Tongue (tissue), 3 donors: ENCODE measurements at places on chromosomes 16 and 17.

DNA sequence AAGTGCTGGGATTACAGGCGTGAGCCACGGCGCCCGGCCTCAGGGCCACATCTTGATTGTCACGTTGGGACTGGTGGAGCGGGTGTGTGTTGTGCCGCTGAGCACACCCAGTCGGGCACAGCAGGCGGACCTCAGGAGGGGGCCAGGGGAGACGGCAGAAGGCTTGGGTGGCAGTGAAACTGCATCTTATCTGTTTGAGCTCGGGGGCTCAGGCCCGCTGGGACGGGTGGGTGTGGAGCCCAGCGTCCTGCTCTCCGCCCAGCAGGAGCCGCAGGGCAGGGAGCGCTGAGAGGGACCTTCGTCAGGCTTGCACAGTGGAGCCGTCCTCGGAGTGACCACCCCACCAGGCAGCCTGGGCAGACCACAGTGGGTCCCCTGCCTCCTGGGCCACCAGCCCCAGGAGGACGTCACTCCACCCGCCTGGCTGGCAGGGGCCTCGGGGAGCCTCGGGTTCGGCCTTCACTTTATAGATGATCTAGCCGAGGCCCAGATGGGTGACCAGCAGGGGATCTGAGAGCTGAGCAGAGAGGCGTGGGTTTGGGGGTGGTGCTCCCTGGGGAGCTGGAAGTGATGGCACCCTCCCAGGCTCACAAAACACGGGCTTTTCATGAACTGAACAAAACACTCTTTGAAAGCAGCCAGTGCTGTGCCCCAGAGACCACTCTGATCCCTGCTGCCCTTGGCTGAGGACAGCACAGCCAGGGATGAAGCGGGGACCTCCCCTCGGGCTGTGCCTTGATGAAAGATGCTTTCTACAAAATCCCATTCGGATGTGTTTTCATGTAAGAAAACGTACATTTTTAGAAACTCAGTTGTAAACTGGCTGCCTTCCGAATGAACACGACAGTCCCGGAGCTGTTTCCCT lies 181.1 kb downstream of the SEC14L1 start:
- no peak for DNase-seq

GRCh38 chr16:254461-254860 lies 19.8 kb downstream of the FAM234A start:
- no peak for DNase-seq

DNA sequence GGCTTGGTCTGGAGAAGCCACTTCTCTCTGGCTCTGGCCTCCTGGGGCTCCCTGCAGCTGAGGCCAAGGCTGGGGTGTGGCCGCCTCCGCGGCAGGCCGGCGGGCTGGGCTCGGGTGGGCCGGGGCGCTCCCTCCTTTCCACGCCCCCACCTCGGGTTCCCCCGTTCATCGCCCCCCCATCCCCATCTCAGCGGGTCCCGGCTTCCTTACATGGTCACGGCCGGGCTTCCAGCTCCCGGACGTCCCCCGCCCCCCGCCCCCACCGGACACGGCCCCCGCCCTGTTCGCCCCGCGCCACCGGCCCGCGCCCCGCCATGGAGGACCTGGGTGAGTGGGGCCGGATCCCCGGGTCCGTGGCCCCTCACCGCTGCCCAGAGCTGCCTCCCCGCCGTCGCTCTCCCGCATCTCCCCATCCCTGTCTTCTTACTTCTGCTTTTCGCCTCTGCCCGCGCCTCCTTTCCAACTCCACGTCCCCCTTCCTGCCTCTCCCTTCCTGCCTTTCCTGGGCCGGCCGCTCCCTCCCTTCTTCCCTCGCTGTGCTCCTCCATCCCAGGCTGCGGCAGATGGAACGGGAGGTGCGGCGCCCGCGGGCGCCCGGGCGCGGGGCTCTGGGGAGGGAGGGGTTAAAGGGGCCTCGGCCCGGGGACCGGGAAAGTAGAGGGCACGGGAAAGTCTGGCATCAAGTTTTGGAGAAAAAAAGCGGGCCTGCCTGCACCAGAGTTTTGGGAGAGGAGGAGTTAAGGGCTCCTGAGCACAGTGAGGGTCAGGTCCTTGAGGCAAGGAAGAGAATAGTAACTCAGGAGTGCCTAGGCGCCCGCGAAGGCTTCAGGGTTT lies at the start of gene TGFB1I1:
Gene TGFB1I1, plus strand, starts transcription at position 278 of the 834 bp plus-strand sequence. Its CDS starts 37 bp downstream, at position 315.
- peak; percentile 87 for DNase-seq

- DNase-seq = no peak
Observed at GRCh38 chr16:1366712-1367299, 15.1 kb downstream of the GNPTG start.

DNA sequence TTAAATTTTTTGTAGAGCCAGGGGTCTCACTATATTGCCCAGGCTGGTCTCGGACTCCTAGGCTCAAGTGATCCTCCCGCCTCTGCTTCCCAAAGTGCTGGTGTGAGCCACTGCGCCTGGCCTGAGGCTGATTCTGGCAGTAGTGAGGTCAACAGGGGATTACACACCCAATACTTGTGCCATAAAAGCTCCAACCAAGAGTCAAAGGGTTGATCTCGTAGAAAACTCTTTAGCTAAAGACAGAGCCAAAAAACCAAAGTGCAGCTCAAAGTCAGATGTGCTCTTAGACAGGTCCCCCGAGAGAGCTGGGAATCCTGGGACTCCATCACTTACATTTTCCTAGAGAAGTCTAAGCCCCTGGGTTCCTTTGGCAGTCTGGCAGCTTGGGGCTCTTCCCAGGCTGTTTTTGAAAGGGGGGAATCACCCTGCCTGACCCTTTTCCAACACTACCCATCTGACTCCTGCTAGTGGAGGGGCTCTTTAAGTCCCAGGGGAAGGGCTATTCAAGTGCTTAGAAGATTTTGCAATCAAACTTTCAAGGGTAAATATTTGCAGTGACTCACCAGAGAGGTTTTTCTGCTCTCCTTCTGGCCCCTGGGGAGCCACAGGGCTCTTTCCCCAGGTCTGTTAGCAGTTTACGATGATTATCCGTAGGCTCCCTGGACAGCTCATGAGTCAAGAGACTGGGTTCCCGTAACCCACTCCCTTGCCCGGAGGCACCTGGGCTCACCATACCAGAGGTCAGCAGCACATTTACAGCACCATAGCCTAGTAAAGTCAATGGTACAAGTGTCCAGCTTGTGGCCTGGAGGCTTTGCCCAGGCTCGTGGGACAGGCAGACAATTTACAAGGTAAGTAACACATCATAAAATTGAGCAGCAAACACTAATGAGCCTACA lies 408.7 kb downstream of the SLC39A11 start:
- DNase-seq = no peak

GRCh38 chr17:56495556-56495955 lies 97.9 kb upstream of the NOG start:
- DNase-seq = no peak

GRCh38 chr17:82219083-82219482 lies 6.4 kb upstream of the CCDC57 start:
- no peak for DNase-seq

GRCh38 chr17:74157366-74157765 lies 46.1 kb upstream of the RPL38 start:
- no peak for DNase-seq

GRCh38 chr17:40322358-40323315 lies 13.7 kb downstream of the RARA start:
- peak; percentile 87 for DNase-seq

DNA sequence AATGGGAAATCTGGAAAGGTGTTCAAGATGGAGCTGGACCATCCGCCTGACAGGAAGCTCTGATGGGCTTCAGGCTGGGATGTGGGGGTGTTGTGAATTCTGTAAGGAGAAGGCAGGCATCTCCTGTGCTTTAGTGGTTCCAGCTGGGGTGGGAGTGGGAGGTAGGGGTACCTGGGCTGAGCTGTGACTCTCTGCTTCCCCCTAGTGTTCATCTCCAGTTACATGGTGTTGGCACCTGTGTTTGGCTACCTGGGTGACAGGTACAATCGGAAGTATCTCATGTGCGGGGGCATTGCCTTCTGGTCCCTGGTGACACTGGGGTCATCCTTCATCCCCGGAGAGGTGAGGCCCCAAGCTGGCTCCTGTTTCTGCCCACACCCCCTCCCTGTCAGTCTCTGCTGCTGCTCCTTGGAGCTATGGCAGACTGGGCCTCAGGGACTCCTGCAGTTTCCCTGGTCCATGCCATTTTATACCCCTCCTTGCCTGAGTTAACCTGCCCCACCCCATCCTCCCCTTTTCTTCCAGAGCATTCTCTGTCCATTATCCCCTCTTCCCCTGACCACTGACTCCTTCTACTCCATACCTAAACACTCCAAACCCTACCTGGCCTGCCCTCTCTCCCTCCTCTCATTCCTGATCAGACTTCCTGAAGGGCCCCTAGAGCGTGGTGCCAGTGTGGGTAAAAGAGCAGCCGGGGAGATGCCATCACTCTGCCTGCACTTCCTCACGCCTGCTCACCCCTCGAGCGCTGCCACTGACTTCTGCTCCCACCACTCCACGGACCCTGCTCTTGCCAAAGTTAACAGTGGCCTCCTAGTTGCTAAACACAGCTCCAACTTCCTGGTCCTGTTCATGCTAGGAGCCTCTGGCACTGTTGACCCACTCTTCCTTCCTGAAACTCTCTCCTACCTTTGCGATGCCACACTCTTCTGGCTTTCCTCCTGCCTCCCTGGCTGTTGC lies 3.4 kb downstream of the SPNS1 start:
- no peak for DNase-seq

GRCh38 chr16:15529673-15530072 lies 95.3 kb downstream of the BMERB1 start:
- DNase-seq = peak; percentile 13

DNA sequence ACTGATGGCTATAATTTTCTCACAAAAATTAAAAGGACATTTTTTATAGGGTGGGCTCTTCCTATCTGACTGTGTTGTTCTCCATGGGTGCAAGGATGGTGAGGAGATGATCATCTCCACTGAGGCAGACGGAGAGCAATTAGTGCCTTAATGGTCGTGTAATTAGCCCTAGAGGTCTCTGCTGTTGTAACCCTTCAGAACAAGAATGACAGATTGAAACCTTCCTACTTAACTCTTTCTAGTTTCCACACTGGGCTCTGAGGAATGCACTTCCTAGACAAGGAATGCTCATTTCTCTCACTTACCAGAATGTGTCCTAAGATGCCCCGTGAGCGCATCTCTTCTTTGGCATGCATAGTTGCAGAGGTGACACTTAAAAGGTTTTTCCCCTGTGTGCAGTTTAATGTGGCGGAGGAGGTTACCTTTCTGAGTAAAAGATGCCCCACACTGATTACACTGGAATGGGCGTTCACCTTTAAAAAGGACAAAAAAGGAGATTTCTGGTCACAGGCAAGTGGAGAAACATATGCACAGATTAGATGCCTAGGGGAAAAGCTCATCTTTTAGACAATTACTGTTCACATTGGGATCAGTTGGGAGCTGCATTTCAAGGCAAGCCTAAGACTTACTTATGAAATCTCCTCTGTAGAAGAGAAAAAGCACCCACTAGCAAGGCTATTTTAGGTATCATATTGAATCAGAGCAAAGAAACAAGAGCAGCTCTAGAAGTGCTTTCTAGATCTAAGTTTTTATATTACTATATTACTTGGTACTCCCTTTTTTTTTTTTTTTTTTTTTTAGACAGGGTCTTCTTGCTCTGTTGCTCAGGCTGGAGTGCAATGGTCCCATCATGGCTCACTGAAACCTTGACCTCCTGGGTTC lies 53.6 kb downstream of the GRB7 start:
- no peak for DNase-seq

GRCh38 chr17:69404399-69404798 lies 10.1 kb upstream of the MAP2K6 start:
- DNase-seq = no peak

- DNase-seq = no peak
Observed at GRCh38 chr17:80512233-80512632, 32.4 kb upstream of the RPTOR start.

- DNase-seq = no peak
Observed at GRCh38 chr17:76281573-76282371, 16.6 kb downstream of the UBALD2 start.

GRCh38 chr16:85631802-85632393 lies 18.8 kb downstream of the GSE1 start:
- DNase-seq = no peak

DNA sequence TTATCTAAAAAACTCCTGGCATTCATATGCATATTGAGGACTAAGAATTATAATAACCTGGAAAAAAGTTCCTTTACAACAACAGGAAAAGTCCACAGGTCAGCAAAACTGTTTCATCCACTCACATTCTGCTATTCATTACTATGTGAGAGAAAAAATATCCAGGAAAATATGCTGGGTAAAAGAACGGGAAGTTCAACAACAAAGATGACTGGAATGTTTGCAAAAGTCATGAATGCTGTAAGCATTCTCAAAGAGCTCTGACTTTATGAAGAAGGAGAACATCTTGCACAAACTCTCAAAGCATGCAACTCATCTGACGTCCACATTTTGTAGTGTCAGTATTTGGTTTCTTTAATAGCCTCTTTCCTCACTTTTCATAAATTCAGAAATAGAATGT lies 56.9 kb upstream of the ALDH3A1 start:
- DNase-seq = no peak

DNA sequence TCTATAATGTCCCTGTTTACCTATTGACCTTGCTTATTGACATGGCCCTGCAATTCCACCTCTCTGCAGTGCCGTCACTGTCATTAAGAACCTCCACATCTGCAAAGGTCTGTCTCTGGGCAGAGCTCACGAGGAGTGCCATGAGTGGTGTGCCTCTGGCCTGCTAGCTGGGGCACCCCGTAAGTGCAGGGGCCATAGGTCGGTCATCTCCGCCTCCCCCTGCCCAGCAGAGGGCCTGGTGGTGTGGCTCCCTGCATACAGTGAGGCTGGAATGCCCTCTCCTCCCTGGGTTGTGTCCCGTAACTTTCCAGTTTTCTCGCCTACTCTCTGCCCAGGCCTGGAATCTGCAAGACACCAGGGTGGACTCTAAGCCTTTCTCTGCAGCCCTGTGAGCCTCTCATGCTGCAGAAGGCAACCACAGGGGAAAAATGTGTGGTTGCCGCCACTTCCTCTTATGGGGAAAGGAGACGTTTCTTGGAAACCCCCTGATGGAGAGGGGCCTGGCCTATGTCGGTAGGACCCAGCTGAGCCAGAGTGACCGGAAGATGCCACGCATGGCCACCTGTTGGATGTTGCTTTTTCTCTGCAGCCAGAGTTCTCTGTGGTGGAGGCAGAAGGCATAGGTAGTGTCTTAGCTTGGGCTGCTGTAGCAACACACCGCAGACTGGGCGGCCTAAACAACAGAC lies 2.7 kb upstream of the SNX20 start:
- DNase-seq = no peak

- DNase-seq = no peak
Observed at GRCh38 chr16:85061566-85061965, 34.0 kb downstream of the KIAA0513 start.

GRCh38 chr17:69898601-69899000 lies 176.4 kb upstream of the KCNJ16 start:
- DNase-seq = peak; percentile 74

GRCh38 chr16:68037841-68038597 lies 14.9 kb downstream of the DUS2 start:
- DNase-seq = no peak
